Glutamatergic neuron (in vitro differentiated cells): ENCODE measurements at places on chromosomes 7 and 10.
A peak's percentile ranks its signal among the peaks of the same experiment; 100 is the strongest.

DNA sequence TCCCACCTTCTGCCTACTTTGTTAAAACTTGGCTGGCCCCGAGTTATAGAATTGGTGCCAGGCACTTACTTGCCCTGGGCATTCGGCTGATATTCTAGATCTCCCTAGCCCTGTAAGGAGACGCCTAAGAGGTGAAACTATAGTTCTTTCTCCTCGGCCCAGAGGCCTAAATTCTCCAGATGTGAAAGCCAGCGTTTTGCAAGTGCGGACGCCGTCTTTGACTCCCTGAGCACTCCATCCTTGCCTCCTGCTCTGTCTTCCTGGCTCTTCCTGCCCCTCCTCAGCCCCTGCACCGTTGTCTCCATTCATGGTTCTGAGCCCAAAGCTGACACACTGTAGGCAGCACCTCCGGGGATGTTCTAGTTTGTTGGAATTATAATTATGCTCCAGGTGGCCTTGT, 11.2 kb downstream of the SMKR1 start:
- DNase-seq, result no peak

- DNase-seq, result no peak
These were observed 163.3 kb upstream of the PRKCQ start for GRCh38 chr10:6743291-6743849.

DNA sequence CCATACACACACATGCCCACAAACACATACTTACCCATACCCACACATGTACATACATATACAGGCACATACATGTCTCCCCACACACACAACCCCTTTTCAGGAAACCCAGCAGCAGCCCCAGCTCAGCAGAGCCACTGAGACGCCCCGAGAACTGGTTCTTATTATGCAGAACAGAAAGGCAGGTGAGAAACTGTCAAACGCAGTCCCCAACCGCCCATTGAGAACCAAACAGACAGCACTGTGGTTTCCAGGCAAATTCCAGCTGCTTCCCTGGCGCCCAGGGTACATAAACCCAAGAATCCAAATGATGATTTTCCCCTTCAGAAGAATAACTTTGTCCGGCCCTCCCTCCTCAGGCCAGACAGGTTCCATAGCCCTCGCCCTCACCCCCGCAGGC, 366.6 kb upstream of the ZMIZ1 start:
- DNase-seq, result no peak

DNA sequence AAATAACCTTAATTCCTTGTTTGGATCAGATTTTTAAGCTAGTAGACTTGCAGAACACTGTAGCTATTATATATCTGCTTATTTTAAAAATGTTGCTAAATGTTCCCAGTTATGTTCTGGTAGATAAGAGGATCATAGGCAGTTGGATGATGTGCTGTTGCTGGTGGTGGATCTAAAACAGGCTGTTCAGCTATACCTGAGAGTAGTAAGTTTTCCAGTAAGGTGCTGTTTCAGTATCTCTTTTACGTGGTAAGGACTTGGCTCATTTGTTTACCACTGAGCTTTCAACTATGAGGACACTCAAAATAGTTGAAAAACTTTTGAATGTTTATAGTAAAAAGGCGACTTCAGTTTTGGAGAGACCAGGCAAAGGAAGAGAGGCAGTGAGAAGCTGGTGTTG, 180.9 kb downstream of the CDK14 start:
- DNase-seq, result no peak

DNA sequence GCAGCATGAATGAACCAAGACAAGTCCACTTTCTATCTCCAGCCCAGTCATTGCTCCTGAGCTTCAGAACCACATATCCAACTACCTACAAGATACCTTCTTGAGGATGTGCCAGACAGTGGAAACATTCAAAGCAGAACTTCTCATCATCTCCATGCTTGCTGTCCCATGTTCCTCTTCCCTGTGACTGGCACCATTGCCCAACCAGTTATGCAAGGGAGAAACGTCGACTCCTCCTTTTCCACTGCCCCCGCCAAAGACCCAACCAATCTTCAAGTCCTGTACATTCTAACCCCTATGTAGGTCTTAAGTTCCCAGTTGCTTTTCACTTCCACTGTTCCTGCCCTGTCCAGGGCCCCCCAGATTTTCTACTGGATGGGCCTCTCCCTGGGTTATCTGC, 225.7 kb downstream of the RPS24 start:
- no peak for DNase-seq

DNA sequence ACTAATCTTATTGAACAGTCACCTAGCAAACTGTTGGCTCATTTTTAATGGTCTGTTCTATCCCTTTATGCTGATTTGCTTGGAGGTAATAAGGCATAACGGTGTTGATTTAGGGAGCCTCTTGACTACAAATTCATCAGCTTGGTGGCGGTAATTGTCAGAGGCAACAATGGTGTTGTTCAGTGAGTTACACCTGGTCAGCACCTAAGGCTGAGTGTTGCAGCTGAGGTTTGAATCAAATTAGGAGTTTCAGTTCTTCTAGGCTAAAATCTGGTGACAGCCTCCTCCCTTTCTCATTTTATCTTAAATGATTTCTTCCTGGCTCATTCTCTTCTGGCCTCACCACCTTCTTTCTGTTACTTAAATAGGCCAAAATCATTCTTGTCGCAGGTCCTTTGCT, 42.3 kb upstream of the SP8 start:
- DNase-seq, result no peak

DNA sequence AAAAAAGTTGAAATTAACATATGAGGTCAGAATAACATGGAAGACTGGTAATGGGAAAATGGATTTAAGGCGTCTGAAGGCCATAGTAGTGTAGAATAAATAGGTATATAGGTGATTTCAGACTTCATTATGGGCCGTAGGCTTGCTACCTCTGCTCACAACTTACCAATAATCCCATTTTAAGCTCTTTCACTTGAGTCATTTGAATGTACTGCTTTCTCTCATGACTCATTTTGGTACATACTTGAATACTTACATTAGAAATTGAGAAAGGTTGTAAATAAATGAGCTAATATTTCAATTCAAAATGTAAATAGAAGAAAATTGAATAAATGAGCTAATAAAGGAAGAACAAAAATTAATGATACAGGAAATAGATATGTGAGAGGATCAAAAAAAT, 42.2 kb upstream of the NEUROD6 start:
- no peak for DNase-seq

- DNase-seq, result no peak
These were observed 45.8 kb downstream of the CHST15 start for GRCh38 chr10:124047427-124048152.

DNA sequence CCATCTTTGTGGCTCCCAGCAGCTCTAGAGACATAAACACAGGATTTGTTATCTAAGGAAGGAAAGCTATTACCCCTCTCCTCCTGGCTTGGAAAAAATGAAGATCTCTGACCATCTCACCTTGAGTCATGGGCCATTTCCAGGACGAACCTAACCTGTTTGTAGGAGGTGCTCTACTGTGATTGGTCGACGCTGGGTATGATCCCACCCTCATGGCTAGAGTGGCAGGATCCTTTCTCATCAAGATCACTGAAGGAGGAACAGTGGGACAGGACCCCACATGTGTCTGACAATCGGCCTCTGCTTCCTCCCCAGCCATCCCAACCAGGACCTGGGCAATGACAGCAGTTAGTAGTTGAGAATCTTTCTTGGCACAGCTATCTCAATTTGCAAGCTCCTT, 144.1 kb downstream of the EMX2 start:
- no peak for DNase-seq

- no peak for DNase-seq
These were observed 46.6 kb upstream of the ZNF32 start for GRCh38 chr10:43695321-43695720.

- no peak for DNase-seq
These were observed 28.1 kb downstream of the XPNPEP1 start for GRCh38 chr10:109895095-109895818.

- peak; percentile 49 for DNase-seq
These were observed 967 bp upstream of the GLI3 start for GRCh38 chr7:42237811-42238541.

GRCh38 chr10:44280226-44281014, 104.5 kb downstream of the CXCL12 start:
- DNase-seq, result no peak

DNA sequence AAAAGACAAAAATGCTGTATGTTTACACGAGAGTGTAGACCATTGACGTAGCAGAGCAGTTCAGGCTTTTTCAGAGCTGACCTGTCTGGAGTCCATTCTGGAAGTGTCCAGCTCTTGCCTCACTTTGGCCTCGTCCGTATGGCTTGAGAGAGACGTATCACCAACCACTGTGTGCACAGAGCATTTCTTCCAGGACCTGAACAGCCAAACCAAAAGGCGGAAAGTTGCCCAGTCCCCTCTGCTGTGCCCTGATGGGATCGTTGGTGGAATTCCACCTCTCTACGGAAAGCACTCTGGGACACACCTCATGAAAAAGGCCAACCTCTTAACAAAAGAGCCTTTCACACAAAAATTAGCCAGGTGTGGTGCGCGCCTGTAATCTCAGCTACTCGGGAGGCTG, 184.7 kb upstream of the SH2B2 start:
- no peak for DNase-seq

GRCh38 chr10:76086761-76087639, 655.6 kb downstream of the LRMDA start:
- DNase-seq, result no peak

- no peak for DNase-seq
These were observed 96.6 kb upstream of the NMT2 start for GRCh38 chr10:15265056-15265455.

- DNase-seq, result no peak
These were observed 498.1 kb downstream of the KCNMA1 start for GRCh38 chr10:77139252-77140160.

DNA sequence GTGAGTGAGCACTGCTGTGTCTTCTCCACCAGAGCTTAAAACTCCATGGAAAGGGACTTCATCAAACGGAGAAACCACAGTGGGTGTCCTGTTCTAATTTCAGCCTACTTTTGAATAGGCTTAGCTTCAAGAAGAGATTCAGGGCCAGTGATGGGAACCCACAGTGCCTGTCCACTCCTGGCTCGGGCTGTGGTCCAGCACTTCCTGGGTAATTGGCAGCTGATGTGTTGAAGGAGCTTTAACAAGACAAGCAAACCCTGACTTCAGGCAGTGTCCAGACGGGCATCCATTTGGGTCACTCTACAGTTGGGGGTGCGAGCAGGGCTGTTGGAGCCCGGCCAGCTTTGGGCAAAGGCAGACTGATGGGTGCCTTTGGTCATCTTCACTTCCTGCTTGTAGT, 14.5 kb downstream of the VWC2 start:
- DNase-seq, result no peak

GRCh38 chr10:11533328-11533781, 78.1 kb downstream of the USP6NL start:
- DNase-seq, result no peak
